Stimulated activated CD8-positive, alpha-beta memory T cell treated with anti-CD3 and anti-CD28 coated beads, Interleukin-2, amount 100 ng/mL, for 1 hour (primary cell): ENCODE measurements at places on chromosomes 5 and 9.

DNA sequence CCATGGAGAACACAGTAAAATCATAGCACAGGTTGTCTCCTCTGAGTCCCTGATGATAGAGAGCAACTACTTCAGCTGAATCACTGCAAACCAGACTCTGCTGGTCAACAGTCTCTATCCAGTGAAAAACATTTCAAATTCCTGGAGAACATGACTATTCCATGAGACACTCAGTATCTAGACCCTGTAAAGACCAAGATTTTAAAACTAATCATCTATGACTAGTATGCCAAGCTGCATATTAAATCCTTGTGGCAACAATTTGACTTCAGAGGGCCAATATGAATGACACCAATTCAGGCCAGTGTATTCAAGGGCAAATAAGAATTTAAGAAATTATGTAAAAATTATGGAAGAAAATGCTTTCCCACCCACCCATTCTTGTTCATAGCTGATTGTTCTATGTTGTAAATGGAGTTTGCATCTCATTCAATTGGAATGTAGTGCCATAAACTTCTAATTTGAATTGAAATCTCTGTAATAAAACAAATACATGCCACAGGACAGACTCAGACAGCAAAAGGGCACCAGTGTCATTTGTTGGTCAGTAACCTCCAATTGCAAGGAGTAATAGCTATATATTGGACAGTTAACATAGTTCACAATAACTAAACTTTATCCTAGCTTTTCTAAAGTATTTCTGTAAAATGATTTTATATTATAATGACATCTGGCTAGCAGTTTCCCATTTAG is 80.1 kb upstream of the LPAR1 start:
- DNase-seq, result no peak

- DNase-seq, result no peak
These were observed 52.1 kb upstream of the ERBIN start for GRCh38 chr5:65874241-65874640.

GRCh38 chr9:19552282-19553105 is 143.7 kb downstream of the ACER2 start:
- DNase-seq, result no peak

DNA sequence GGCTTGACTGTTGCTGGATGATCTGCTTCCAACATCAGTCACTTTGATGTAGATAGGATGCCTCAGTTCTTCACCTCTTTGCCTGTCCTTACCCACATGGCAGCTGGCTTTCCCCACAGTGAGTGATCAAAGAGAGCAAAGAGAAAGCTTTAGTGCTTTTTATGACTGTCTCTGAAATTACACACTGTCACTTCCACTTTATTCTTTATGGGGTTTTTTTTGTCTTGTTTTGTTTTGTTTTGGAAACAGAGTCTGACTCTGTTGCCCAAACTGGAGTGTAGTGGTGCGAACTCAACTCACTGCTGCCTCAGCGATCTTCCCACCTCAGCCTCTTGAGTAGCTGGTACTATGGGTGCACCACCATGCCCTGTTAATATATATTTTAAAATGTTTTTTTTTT is 32.4 kb upstream of the C5orf24 start:
- DNase-seq, result no peak

- DNase-seq, result no peak
These were observed 167.2 kb downstream of the TTLL11 start for GRCh38 chr9:121925935-121926334.

DNA sequence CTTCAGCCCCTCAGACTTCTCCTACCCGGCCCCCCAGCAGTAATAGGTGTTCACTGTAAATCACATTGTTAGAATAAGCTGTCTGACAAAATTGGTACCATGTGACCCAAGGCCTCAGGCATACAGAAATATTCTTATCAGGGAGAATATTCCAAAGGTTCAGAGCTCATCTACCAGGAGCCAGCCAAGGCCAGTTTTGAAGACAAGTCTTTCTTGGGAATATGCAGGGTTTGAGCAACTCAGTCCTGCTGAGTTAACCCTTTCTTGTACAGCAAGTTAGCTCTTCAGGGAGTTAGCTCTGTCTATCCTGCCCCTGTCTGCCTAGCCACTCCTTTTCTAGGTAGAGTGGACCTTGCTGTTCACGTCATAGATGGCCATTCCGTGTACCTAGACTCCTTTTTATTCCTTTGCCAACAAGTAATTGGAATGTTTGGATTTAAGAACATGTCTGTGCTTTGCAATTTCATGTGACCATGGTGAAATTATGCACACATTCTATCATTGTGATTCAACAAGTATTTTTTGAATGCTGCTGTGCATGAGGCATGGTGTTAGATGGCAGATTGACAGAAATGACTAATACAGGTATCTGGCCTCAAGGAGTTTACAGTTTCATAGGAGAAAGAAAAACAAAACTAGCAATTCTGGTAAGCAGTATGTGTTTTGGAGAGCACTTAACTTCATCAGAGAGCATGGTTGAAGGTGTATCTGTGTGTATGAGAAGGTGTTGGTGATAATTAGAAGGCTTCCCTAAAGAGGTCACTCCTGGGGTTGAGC is 22.6 kb downstream of the TGFBR1 start:
- no peak for DNase-seq

DNA sequence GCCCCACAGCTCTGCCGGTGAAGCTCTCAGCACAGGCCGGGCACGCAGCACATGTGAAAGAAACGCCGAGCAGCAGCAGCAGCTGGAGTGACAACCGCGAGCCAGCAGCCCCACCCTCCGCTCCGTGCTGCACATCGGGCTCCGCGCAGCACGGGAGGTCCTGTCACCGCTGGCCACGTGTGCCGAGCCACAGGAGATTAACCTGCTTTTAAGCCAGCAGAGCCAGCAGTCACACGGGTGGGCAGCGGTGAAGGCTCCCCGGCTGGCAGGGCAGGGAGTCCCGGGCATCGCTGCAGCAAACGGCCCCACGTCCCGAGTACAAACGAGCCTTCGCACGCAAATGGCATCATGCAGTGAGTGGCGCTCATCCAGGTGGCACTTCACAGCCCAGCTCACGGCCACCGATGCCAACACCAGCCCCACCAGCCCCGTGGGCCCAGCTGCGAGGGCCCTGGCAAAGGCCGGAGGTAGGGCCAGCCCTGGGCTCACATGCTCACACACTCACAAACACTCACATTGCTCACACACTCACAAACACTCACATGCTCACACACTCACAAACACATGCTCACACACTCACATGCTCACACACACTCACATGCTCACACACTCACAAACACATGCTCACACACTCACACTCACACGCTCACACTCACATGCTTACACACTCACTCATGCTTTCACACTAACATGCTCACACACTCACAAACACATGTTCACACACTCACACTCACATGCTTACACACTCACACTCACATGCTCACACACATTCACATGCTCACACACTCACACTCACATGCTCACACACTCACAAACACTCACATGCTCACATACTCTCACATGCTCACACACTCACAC is 11.1 kb downstream of the CCDC187 start:
- no peak for DNase-seq

DNA sequence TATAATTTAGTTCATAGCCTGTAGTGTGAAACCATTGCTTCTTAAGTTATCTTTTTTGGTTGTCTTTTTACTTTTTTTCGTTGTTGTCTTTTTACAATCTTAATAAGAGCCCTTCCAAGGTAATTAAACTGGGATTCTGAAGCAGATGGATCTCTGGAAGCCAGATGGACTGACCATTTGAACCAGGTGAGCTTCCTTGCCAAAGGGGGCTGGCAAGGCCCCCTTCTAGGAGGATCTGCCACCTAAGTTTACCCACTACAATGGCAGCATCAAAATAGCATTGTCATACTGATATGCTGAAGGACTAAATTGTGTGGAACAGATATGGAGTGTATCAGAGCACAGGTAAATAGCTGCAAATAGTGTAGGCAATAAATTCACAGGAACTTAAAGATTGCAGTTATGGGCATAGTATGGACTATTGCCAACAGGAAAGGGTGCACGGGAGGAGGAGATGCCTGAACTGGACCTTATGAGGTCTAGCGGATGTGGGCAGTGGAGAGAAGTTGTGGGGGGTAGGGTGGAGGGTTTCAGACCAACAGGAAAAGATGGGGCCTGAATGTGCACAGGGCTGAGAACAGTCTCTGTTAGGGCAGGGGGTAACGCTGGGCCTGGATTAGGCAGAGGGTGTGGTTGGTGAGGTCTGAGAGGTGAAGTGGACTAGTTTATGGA is 61.5 kb upstream of the CTXN3 start:
- DNase-seq, result no peak
